ENCODE measurements at places on chromosomes 1 and 21. TPM values are rescaled to one million over a fixed set of nuclear protein-coding genes. Genes with fewer than 3 reads are reported as not detected.

The LENEP gene
- total RNA-seq, result not detected

The LCE1C gene
- not detected for total RNA-seq

The CDC7 gene
- total RNA-seq, result 3.9 TPM

The UTS2 gene
- total RNA-seq, result 0.26 TPM

The GBP4 gene
- 10.1 TPM for total RNA-seq

The ZNF683 gene
- total RNA-seq, result 0.65 TPM

The CHRM3 gene
- total RNA-seq, result 4.0 TPM

The RGS1 gene
- 26.8 TPM for total RNA-seq

DNA sequence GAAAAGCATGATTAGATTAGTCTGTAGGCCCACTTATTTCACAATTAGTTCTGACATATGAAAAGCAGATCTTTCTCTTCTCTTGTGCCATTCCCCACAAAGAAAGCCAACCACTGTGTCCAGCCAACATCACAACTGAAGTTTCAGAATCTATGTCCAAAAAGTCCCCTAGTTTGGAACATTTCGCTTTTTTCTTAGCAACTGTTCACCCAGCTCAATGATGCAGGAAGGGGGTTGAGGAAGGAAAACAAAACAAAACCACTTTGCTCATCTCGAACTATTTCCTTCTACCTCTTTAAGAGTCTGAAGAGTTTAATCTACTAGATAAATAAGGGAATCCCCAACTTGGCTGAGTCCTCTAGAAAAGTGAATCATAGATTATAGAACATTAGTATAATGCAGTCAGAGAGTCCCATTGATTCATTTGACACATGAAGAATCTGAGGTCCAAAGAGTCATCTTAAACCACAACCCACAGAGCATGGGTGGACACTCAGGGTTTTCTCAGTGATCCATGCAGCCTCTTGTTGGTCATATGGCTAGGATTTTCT lies 159.3 kb upstream of the SGIP1 start:
- no peaks in the 10 kb centered on the region for H3K4me1 ChIP-seq
- H3K27me3 ChIP-seq, result no peaks in the 10 kb centered on the region
- H3K27ac ChIP-seq, result no peak overlapping the region
- H3K36me3 ChIP-seq, result no peaks in the 10 kb centered on the region

- DNase-seq, result no peak
- no peak overlapping the region for H3K4me3 ChIP-seq
- no peaks in the 10 kb centered on the region for H3K4me1 ChIP-seq
- no peaks in the 10 kb centered on the region for H3K27me3 ChIP-seq
These were observed 15.8 kb upstream of the CAMK1G start for GRCh38 chr1:209567698-209568175.

GRCh38 chr1:41093826-41094225 lies 72.3 kb upstream of the SLFNL1 start:
- DNase-seq, result no peak
- H3K36me3 ChIP-seq, result no peaks in the 10 kb centered on the region
- H3K27me3 ChIP-seq, result no peaks in the 10 kb centered on the region
- peaks cover 5% of the 10 kb centered on the region for H3K4me1 ChIP-seq
- no peak overlapping the region for H3K27ac ChIP-seq
- no peak overlapping the region for H3K4me3 ChIP-seq

GRCh38 chr1:197994907-197995407 lies 77.8 kb downstream of the LHX9 start:
- H3K4me3 ChIP-seq, result no peak overlapping the region
- no peak for DNase-seq
- H3K36me3 ChIP-seq, result no peaks in the 10 kb centered on the region
- H3K27ac ChIP-seq, result no peak overlapping the region

- no peak for DNase-seq
- H3K4me3 ChIP-seq, result no peak overlapping the region
- no peaks in the 10 kb centered on the region for H3K27me3 ChIP-seq
- no peak overlapping the region for H3K27ac ChIP-seq
These were observed 12.5 kb downstream of the SDC3 start for GRCh38 chr1:30895944-30896660.

GRCh38 chr1:247103859-247104591 lies at the start of gene ZNF669:
TSS of gene ZNF669 (minus strand) at chr1:247104356. CDS start at chr1:247104199, 157 bp downstream.
- peaks cover 7% of the 10 kb centered on the region for H3K36me3 ChIP-seq
- DNase-seq, result peak; percentile 97
- peak within 1 kb of the TSS; percentile 50 for H3K4me3 ChIP-seq
- no peaks in the 10 kb centered on the region for H3K4me1 ChIP-seq
- H3K27ac ChIP-seq, result peak within 1 kb of the TSS; percentile 23
- no peaks in the 10 kb centered on the region for H3K27me3 ChIP-seq

DNA sequence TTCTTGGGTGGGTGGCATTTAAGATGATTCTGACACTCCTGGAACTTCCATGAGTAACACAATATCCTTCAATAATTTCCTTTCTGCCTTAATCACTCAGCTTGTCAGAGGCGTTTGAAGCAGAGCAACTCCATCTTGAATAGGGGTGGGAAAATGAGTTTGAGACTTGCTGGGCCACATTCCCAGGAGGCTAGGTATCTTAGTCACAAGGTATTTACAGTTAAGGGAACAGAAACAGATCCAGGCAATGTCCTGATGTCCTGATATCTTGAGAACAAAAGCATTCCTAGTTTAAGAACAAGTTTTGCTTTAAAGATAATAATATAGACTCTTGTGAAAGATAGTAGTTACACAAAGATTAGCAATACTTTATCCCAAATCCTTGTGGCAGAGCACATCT lies 76.6 kb upstream of the KIAA0040 start:
- no peaks in the 10 kb centered on the region for H3K4me1 ChIP-seq
- H3K36me3 ChIP-seq, result no peaks in the 10 kb centered on the region
- H3K27me3 ChIP-seq, result no peaks in the 10 kb centered on the region
- no peak overlapping the region for H3K27ac ChIP-seq
- H3K4me3 ChIP-seq, result no peak overlapping the region
- no peak for DNase-seq

DNA sequence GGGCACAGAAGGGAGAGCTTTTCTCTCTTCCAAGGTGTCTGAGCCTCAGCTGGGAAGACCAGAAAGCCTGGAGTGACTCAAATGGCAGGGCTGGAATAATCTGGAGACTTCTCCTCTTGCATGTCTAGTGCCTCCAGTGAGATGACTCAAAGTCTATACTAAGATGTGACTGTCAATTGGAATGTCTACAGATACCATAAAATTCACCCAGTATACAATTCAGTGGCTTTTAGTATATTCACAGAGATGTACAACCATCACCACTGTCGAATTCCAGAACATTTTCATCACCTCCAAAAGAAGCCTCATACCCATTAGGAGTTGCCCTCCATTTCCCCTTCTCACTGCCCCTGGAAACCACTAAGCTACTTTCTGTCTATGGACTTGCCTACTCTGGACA lies 47.9 kb upstream of the CNN3 start:
- H3K4me3 ChIP-seq, result no peak overlapping the region
- H3K36me3 ChIP-seq, result no peaks in the 10 kb centered on the region
- H3K4me1 ChIP-seq, result peaks cover 1% of the 10 kb centered on the region

DNA sequence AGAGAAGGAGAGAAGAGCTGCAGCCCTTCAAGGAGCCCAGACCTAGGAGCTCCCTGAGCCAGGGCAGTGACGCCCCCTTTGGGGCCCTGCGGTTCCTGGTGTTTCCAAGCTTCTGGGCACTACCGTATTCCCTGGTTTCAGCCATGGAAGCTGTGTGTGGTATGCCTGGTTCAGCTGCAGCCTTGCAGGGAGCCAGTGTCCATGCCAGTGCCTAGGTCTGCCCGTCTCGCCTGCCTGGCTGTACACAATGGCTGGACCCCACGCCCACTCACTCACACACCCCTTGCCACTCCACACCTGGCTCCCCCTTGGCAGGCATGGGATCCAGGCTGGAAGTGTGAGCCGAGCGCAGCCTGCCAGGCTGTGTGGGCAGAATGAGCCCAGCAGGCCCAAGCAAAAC lies 87.7 kb downstream of the ADARB1 start:
- no peaks in the 10 kb centered on the region for H3K36me3 ChIP-seq
- no peak for DNase-seq
- H3K27me3 ChIP-seq, result no peaks in the 10 kb centered on the region
- no peak overlapping the region for H3K27ac ChIP-seq
- no peak overlapping the region for H3K4me3 ChIP-seq
